ENCODE measurements at places on chromosomes 4 and X.

DNA sequence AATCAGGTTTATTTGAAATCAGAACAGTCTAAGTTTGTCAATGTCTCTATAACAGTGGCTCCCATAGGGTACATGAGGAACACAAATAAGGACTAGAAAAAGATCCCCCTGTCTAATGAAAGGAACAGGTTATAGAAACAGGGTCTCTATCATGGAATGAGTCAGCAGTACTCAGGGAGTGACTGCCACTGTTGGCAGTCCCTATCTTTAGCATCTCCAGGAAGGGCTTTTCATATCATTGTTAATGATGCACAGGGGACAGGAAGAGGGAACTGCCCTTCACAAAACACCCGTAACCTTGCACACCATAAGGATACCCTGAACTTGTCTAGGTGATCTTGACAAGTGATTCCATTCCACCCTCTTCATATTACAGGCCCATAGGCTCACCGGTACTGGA, 38.5 kb upstream of the SMIM10L2A start:
- DNase-seq = no peak

DNA sequence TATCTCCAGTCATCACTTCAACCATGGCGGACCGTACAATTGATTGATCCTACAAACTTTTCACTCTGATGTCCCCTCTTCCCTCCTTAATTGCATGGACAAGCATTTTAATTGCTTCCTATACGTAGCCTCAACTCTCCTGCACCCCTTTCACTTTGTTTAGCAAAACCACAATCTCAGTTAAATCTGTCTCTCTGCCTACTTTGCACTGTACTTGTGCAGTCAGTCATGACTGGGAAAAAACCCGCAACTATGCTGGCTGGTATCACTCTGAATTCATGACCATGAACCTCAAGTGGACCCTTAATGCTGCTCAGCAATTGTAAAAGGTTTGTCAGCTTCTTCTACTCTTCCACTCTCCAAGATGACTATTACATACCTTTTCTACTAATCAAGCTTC, 51.7 kb upstream of the AFF2 start:
- DNase-seq = no peak

DNA sequence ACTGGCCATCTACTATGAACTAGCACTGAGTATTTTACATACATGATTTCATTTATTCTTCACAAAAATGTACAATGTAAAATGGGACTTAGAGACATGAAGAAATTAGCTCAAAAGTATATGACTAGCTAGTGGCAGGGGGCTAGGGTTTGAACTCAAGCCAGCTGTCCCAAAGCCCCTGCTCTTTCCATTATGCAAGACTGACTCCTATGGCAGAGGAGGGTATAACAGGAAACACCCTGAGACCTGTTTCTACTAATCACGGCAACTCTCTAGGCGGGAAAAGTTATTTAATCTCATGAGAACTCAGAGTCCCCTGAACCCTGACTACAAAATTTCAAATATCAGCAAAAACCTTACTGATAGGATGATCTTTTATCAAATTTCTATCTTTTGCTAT, 150.6 kb downstream of the PRDM5 start:
- DNase-seq = no peak

- DNase-seq = no peak
Observed at GRCh38 chr4:126358041-126358440, 1043.3 kb downstream of the FAT4 start.

- no peak for DNase-seq
Observed at GRCh38 chr4:174559894-174560293, 37.6 kb upstream of the HPGD start.

DNA sequence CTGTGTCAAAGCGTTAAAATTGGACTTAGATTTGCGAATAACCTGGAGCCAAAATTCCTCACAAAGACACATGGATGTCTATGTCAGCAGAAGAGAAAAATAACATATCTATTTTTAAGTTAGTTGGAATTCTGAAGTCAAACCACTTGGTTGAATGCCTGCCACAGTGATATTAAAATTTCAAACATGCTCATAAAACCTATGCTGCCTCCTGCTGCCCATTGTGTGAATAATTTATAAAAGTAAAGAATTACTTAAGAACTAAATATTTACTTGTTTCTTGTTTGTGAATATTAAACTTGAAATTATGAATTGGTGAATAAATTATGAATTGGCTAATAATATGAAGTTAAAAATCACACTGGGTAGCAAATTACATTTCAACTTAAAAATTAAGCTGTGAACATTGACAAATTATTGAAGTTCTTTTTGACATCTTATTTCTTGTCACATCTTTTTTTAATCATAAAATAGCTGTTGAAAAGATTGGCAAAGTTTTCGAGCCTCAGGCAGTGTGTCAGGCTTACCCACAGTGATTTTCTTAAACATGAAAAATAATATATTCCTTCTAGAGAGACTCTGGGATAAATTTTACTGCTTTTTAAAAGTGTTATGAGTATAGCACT, 35.4 kb downstream of the FABP2 start:
- no peak for DNase-seq

DNA sequence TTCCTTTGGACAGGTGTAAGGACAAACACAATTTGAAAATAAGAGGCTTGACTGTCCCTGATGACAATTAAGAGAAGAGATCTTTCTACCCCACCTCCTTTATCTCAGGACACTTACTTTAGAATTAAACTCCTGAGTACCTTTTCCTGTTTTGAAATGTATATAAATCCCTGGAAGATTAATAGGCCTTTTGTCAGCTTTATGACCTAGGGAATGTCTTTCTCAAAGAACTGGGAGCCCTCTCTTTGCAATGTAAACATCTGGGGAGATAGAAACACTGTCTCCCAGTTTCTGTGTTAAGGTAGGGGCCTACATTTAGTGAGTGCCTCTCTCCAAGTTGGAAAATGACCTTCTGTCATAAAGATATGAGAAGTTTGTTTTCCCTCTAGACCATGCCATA, 31.7 kb downstream of the AGA start:
- DNase-seq = no peak

DNA sequence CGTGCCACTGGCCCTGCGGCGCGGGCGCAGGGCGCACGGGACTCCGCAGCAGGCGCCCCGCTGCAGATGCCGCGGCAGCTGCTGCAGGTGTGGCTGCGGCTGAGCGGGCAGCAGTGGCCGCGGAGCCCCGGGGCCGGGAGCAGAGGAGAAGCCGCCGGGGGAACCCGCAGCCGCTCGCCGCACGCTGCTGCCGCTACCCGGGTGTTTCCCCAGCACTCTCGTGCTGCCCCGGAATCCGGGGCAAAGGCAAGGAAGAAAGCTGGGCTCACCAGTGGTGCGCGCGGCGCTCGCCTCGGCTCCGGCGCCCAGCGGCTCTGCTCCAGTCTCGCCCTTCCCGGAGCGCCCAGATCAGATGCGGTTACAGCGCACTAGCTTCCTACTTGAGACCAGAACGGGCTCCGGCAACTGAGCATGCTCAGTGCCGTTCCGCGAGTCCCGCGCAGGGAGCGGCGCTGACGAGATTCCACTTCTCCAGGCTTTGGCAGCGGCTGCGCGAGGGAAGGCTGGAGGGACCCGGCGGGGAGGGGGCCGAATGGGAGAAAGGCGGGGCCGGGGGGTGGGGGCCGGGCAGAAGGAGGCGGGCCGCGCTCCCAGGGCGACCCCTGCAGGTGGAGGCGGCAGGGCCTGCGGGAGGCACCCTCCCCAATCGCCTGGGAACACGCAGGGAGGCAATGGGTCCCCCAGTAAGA, at the start of gene APBB2:
APBB2 (minus strand) TSS at position 407 of the 689 bp plus-strand sequence. CDS start 181,288 bp downstream, outside the sequence.
- DNase-seq = peak; percentile 65

GRCh38 chrX:86910602-86911311, 606.8 kb upstream of the KLHL4 start:
- DNase-seq = no peak

- DNase-seq = no peak
Observed at GRCh38 chr4:181971411-181971810, 271.8 kb upstream of the TENM3 start.

DNA sequence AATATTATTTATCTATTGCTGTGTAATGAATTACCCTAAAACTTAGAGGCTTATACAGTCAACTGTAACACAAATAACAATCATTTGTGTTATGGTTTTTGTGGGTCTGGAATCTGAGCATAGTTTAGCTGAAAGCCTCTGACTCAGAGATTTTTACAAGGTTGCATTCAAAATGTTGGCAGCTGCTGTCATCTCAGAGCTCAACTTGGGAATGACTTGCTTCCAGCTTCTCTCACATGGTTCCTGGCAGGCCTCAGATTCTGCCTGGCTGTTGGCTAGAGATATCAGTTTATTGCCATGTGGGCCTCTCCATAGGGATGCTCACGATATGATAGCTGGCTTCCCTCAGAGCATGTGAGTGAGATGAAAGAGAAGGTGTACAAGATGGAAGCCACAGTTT, 70.2 kb upstream of the BRWD3 start:
- DNase-seq = no peak

DNA sequence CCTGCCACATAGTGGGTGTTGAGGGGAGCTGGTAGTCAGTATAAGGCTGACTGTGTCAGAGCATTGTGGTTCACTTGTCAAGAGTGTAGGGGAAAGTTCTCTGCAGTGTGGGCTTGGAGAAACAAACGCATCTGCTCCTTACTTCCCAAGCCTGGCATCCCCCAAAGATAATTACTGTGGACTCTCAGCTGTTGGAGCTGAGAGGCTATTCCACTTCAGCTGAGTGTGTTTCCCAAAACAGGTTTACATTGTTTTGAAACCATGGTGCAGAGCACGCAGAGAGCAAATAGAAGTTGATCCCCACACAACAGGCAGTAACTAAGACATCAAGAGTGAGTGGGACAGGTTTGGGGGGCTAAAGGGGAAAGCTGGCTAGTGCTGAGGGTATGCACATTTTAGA, 181.0 kb upstream of the EOLA2 start:
- DNase-seq = no peak

GRCh38 chr4:41994461-41994985, 4.2 kb downstream of the SLC30A9 start:
- DNase-seq = no peak

DNA sequence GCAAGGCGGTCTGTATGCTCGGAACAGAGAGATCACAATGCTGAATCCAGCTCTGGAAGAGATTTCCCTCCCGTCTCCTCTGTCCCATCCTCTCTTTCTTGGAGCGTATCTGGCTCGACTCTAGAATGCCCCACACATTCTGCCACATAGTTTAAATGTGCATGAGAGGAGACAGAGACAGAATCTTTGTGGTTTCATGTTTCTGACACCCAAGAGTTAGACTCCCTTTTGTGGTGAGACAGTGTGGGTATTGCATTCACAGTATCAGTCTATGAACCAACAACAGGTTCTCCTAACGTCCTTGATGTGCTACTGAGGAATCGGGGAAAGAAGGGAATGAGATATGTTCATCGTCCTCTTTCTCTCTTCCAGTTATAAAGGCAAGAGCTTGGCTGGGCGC, 25.3 kb downstream of the FAM47E start:
- no peak for DNase-seq

- DNase-seq = no peak
Observed at GRCh38 chrX:131607792-131608369, 64.0 kb downstream of the OR13H1 start.

- DNase-seq = no peak
Observed at GRCh38 chr4:5568336-5568735, 140.0 kb downstream of the EVC2 start.

GRCh38 chrX:120562569-120562926, 1.8 kb upstream of the CUL4B start:
- DNase-seq = no peak

GRCh38 chr4:148055844-148056243, 324.0 kb downstream of the ARHGAP10 start:
- DNase-seq = no peak

DNA sequence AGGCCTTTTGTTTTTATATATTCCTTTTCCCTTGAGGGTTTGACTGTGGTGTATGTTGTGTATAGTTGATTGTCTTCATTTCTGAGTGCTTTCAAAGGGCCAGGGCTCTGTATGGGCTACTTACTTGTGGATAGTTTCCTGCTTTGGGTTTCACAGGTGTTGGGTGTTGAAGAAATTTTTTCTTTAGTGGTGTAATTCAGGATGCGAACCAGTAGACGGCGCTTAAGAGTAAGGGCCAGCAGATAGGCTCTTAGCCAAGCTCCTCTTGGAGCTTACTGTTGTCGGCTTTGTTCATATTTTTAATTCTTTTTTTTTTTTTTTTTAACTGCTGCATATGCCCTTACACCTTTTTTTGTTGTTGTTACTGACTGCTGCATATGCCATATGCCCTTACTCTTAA, 276.3 kb upstream of the GALNT7 start:
- no peak for DNase-seq

- no peak for DNase-seq
Observed at GRCh38 chr4:158459085-158459820, 62.4 kb upstream of the RXFP1 start.

DNA sequence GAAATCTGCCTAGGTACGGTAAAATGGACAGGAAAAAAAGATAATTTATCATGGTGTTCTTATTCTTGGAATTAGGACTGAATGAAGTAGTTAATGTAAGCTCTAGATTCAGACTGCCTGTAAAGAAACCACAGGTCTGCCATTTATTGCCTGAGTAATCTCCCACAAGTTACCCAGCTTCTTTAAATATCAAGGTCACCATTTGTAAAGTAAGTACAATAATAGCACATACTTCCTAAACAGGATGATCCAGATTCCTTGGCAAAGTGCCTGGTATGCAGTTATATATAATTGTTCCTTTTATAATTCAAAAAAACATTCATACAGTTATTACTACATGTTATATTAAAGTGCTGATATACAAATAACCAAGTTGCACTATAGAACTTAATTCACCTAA, 368.6 kb downstream of the HNRNPD start:
- no peak for DNase-seq

GRCh38 chr4:26273616-26273980, 47.2 kb upstream of the RBPJ start:
- no peak for DNase-seq

DNA sequence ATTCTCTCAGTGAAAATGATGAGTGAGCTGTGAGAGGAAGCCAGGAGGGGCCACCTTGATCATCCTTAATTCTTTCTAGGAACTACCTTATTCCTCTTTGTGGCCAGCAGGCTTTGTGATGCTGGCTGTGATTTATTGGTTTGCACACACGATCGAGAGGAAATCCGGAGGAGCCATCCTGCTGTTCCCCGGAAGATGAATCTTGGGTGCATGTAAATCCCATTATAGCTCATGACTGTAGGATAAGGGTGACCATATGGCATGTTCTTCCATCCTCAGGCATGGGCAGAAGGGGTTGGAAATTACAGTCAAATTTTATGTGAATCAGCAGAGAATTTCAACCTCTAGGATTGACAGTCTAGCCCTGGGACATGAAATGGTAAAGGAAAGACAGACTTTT, 254.5 kb downstream of the UNC5C start:
- no peak for DNase-seq

GRCh38 chr4:76377481-76377901, 43.5 kb downstream of the CCDC158 start:
- no peak for DNase-seq

DNA sequence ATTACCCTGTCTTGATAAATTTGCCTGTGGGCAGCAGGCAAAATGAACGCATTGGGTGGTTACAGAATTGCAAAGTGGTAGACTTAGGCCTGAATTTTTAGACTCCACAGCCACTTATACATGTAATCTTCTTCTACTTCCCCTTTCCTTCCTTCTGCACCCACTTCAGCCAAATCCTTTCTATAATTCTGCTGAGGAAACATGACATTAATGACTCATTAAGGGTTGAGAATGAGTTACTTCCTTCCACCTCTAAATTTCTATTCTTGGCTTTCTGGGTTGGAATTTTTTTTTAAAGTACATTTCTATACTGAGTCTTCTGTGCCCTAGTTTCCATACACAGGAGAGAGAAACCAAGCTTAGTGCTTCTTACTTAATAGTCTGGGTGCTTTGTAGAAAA, 10.1 kb downstream of the PAPSS1 start:
- no peak for DNase-seq

Data from natural killer cell treated with Interleukin-12 subunit alpha and Interleukin-12 subunit beta and Interleukin-15 and Interleukin-18, amount 100 ng/mL, for 72 hours (primary cell).